Renal cortical epithelial cell (primary cell): ENCODE measurements at places on chromosomes 1 and 21. TPM values are rescaled to one million over a fixed set of nuclear protein-coding genes. Genes with fewer than 3 reads are reported as not detected.
A peak's percentile ranks its signal among the peaks of the same experiment; 100 is the strongest.

FCRL5 gene
- total RNA-seq: not detected in 2 replicates

NBPF6 gene
- total RNA-seq: not detected in 2 replicates

- peak; percentile 71 for DNase-seq
These were observed 30.6 kb downstream of the FAF1 start for GRCh38 chr1:50929376-50929958.

DNA sequence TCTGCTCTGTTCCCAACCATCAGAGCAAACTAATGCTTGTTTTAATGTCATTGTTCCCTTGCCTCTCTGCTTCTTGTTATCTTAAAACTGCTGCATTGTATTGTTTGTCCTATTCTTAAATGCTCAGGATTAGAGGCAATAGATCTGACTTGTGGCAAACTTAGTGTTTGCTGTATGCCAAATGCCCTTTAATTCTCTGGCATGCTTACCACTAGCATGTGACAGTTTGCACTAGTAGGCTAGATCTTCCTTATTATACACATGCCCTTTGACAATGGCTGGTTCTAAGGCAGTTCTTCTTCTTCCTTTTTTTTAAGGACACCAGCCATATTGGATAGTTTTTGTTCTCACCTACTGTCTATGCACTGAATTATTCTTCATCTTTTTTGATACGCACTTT is 30.1 kb downstream of the PALMD start:
- DNase-seq: no peak

DNA sequence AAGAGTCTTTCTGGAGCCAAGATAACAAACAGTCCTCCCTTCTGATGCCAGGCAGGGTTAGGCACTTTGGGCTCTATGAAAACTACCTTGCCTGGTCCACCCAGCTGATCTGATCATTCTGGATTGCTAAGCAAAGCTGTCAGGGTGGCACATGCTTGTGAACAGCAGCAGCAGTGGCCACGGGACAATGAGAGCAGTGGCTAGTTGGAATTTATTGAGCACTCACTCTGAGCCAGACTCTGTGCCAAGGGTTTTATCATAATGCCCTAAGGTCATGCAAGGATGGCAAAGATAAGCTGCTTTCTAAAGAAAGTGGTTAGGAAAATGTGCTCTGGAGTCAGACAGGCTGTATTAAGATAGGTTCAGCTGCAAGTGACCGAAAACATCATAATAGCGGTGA is 390.4 kb upstream of the VAMP3 start:
- no peak for DNase-seq

- no peak for DNase-seq
These were observed 9.9 kb downstream of the TGFBR3 start for GRCh38 chr1:91876040-91876470.

GRCh38 chr1:33130297-33130696 is 49.3 kb downstream of the AZIN2 start:
- DNase-seq: peak; percentile 61
